ENCODE measurements at places on chromosomes 5 and 9.

DNA sequence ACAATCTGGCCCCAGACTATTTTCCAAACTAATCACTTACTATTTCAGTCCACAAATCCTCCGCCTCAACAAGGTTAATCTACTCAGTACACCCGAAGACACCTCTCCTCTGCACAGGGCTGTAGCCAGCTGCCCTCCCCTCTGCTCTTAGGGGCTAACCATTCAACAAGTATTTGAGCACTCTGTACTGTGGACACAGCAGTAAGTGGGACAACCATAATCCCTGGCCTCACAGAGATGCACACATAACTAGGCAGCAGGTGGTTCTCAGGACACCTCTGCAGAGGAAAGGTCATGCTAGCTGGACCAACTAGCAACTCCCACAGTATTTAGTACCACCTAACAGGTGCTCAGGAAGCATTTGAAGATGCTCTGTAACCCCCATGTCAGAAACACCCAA lies 5.5 kb downstream of the CAMSAP1 start:
- no peak for DNase-seq

GRCh38 chr5:54462281-54462680 lies 6.8 kb downstream of the HSPB3 start:
- no peak for DNase-seq

DNA sequence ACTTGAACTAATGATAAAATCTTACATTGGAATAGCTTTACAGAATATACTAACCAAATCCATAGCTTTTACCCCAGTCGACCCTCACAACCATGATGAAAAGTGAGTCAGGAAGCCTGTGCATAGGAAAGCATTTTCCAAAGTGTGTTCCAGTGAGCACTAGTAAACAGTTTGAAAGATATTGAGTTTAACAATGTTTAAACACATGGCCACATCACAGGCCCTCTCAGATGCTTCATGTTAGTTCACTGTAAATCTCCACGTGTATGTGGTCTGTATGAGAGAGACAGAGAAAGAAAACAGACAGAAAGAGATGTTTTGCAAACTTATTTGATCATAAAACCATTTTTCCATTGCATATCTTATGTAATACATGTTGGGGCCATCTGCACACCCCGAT lies 27.0 kb downstream of the PRUNE2 start:
- DNase-seq: no peak

DNA sequence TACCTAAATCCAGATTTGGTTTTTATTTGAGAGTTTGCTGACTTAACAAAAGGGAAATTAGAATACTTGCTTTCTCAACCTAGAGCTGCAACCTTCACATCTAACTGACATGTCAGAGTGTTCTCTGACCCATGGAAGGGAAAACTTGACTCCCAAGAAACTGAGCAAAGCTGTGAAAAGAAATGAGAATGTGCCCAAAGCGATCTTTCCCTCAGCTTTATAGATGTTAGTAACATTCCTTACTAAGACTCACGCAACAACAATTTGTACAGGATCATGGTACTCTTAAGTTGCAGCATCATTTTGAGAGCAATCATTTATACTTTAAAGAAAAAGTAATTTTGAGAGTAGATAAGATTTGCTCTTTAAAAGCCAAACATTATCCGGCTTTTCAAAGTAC lies 117.0 kb upstream of the FBXL7 start:
- DNase-seq: no peak

GRCh38 chr5:170092455-170093101 lies 13.1 kb upstream of the FOXI1 start:
- DNase-seq: no peak

- DNase-seq: no peak
These were observed 155.4 kb downstream of the RGS3 start for GRCh38 chr9:113618836-113619490.

DNA sequence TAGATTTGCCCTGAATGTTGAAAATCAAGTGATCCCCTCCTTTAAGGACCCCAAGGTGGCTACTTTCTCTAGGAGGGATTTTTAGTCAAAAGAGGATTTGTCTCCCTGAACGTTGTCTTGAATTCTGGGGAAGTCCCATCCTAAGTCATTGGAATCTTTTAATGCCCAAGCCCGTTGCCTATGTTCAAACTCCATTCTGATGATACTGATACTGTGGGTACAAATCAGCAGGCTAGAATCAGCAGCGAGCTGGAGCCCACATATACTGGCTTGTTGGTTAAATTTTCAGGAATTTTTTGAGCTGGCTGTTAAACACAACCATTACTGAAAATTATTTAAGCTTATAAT lies 22.4 kb upstream of the TNFSF15 start:
- DNase-seq: no peak

DNA sequence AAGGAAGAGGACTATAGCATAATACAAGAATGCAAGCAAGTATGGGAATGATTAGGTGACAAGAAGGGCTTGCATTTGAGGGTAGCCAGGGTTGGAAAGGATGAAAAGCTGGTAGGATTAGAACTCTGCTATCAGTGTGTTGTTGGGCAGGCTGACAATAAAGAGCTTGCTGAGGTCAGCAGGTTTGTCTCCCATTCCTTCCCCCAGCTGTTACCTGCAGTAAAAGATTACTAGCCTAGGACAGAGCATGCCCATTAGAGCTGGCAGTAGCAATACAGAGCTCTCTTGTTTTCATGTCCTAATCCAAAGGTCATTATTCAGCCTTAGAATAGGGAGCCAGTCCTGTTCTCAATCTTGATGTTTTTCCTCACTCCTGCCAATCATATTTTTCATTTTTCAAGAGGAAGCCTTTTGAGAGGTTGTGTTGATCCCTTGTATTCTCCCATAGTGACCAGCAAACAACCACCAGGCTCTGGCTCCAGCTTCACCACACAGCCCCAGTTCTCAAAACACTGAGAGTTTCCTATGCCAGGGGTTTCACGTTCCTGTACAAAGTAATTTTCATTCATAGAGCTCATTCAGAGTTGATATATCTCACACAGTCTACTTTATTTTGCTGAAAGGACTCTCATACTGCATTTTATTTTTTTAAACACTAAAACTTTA lies 71.7 kb downstream of the OR2K2 start:
- DNase-seq: no peak

- DNase-seq: no peak
These were observed 120.1 kb upstream of the PCA3 start for GRCh38 chr9:76644171-76644570.

- no peak for DNase-seq
These were observed 37.8 kb upstream of the MIER3 start for GRCh38 chr5:56989676-56990075.

DNA sequence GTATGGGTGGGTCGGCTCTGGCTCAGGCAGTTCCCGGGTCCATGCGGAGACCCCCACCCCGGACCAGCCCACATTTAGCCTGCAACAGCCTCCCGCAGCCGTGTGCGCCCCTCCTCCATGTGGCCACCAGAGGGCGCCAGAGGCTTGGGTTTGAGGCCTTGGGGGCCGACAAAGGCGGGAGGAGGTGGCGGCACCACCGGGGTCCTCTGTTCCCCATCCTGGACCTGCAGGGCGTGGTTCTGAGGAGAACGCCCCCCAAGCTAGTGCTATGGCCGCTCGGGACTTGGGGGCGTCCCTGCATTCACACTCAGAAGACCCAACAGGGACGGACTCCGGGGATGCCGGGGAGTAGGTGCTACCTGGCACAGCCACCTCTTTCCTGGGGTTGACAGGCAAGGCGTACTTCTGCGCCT lies 16.5 kb downstream of the ASS1 start:
- DNase-seq: peak; percentile 56

DNA sequence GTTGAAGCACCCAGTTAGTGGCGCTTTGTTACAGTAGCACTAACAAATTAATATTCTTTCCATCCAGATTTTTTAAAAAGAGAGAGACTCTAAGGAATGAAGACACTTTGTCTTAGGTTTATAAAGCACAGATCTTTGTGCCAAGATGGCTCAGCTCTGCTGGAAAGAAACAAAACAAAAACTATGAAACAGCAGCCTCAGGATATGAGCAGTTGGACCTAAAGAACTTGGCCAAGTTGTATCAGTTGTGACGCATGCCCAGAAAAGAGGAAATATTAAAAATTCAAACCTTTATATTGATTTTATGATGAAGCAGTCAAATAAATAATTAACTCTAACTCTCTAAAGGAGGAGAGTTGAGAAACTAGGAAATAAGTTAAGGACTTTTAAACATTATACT lies 427.2 kb downstream of the SPOCK1 start:
- DNase-seq: no peak

- no peak for DNase-seq
These were observed 19.8 kb upstream of the NFIL3 start for GRCh38 chr9:91443321-91443993.

GRCh38 chr9:133677126-133678010 lies 41.2 kb downstream of the DBH start:
- no peak for DNase-seq

DNA sequence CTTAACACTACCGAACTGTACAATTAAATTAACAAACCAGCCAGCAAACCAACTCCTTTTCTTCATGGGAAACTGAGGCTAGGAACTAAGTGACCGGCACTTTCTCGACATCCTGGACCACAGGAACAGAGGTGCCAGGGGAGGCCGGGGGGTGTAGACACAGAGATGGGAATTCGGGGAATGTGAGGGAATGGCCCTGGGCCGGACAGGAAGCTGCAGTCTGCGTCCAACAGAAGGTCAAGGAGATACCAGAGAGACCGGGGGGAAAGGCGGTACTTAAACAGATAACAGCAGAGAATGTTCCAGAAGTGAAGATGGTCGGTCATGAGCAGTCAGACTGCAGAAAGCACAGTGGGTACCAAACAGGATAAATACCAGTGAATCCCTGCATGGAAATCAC lies 40.3 kb downstream of the DBH start:
- DNase-seq: no peak

DNA sequence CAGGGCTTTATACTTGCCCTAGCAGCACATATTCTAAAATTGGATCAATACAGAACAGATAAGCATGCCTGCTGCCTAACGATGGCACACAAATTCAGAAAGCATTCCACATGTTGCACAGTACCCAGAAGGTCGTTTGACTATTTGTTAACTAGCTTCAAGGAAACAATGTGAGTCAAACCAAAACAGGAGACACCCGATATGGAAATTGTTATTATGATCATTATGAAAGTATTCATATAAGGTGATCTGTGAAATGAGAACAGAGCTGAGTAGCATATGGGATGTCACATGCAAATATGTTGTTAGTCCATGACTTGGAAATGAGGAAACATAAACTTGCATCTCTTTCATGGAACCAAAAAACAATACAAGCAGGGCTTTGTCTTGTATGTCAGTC lies 56.3 kb upstream of the BICD2 start:
- DNase-seq: no peak

GRCh38 chr9:65449423-65449822 lies 164.4 kb upstream of the FOXD4L5 start:
- no peak for DNase-seq

DNA sequence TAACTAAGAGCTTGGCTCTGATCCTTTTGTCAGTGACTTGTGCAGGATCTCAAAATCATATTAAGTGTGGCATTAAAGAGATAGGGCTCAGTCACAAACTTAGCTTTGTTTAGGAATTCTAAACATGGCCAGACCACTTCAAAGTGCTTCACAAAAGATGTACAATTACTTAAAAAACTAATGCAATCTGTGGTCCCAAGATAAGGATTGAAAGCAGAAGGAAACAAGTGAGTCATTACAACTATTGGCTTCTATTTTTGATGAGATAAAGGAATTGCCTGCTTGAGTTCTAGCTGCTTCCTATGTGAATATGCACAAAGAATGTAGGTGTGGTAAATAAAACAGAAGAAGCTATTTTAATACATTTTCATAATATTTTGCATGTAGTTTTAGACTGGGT lies 44.9 kb upstream of the SLC12A2 start:
- no peak for DNase-seq

DNA sequence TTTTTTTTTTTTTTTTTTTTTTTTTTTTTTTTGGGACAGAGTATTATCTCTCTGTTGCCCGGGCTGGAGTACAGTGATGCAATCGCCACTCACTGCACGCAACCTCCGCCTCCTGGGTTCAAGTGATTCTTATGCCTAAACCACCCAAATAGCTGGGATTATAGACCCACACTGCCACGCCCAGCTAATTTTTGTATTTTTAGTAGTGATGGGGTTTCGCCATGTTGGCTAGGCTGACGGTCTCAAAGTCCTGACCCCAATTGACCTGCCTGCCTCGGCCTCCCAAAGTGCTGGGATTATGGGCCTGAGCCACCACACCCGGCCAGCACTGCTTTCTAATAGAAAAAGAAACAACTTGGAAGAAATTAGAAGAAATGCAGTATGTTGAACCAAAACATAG lies 39.2 kb downstream of the TTC1 start:
- DNase-seq: no peak

DNA sequence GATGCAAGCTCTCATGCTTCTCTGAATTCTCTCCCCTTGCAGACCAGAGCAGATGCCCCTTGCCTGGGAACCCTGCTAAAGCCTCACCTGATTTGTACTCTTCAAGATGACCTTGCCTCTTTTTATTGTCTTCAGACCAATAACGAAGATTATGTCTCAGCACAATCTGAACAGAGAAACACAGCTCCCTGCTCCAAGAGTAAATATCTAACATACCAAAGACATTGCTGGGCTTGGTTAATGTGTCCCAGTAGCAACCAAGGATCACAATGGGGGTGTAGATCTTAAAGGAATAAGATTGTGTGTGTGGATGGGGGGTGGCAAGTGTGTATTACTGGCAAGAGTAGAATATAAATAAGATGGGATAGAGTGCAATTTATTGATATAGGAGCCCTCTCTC lies 67.6 kb upstream of the LHFPL2 start:
- no peak for DNase-seq

DNA sequence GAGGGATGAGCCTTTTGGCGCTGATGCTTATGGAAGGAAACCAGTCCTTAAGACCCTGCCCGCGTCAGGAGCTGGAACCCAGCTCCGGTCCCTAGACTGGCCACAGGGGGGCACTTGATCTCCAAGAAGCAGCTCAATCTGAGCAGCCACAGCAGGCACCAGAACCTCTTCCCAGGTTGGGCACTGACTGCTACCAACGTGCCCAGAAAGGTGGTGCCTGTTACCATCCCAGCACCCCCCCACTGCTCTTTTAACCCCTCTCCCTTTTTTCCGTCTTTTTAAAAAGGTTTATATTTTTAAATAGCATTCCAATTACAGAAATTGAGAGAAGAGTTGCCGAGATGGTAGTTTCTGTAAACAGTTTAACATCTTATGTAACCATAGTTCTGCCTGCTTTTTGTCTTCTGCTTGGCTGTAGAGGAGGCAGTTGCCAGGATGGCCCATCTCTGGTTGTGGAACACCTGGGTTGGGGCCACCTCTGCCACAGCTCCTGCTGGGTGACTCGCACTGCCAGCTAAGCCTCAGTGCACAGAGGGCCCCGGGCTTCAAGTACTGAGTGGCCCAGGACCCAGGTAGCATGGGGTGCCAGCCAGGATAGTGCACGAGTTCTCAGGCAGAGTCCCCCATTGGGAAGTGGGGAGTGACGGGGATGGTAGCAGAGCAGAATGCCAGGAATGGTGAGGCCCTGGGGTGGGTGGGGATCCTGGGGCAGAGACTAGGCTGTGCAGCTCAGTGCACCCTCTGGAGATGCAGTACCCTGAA lies 62.8 kb downstream of the PFDN1 start:
- peak; percentile 12 for DNase-seq

DNA sequence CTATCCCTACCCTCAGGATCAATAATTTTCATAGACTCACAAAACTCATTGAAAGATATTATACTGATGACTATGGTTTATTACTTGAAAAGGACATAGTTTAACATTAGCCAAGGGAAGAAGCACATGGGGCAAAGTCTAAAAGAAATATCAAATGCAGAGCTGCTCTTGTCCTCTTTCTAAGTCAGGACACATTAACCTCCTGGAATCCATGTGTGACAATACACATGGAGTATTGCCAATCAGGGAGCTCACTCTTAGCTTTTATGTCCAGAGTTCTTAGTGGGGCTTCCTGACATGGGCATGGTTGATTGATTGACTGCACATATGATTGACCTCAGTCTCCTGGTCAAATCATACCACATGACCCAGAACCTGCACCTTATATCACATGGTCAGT lies 165.5 kb upstream of the COX7C start:
- no peak for DNase-seq
